ENCODE measurements at places on chromosomes 5 and 9. TPM values are rescaled to one million over a fixed set of nuclear protein-coding genes. Genes with fewer than 3 reads are reported as not detected.

Gene IFNA6
- total RNA-seq, result not detected

Gene WHRN
- 4.2 TPM for total RNA-seq

Gene MYORG
- 25.2 TPM for total RNA-seq

Gene RXFP3
- not detected for total RNA-seq

DNA sequence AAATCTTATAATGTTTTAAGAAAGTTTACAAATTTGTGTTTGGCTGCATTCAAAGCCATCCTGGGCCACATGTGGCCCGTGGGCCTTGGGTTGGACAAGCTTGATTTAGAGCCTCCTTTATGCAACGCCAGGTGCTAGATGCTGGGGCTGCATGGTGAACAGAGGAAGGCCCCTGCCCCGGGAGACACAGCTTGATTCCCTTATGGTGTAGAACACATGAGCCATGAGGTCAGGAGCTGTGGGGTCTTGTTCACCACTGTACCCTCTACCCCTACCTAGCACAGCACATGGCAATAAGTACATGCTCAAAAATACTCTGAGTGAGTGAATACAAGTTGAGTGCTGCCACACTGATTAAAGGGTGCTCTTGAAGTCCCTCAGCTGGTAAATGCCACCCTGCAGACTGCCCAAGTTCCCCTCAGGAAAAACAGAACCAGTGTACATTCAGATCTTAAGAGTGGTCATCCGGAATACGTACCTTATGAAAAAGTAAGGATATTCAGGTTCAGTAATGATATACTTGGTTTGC, 71.9 kb downstream of the ARRDC3 start:
- no peak for DNase-seq

DNA sequence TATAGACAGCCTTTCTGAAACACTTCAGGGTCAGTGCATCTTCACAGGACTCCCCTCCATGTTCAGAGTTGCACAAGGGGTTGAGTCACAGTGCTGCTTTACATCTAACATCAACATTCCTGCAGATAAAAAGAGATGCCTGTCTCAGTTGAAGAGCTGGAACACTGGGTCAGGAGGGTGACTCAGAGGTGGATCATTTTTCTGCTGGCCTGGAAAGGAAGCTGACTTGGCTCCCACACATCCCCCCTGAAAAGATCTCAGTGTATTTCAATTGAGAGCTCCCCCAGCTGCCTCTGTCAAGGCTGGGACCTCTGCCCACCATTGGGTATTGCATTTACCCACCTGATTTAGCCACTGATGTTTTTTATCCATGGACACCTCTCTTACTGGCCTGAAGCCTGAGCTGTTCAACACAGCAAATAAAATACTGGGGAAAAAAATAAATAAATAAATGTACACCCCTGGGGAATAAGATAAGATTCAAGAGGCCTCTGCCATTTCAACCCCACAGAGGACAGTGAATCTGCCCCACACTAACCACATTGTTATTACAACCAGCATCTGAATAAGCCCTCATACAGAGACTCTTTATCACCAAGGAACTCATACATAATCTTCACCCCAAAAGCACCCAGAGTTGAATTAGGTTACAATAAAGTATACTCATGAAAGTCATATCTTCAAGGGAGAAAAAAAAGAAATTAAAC, 716.4 kb downstream of the SEMA5A start:
- no peak for DNase-seq

- no peak for DNase-seq
These were observed 387.2 kb downstream of the ARHGEF28 start for GRCh38 chr5:74013222-74013621.

DNA sequence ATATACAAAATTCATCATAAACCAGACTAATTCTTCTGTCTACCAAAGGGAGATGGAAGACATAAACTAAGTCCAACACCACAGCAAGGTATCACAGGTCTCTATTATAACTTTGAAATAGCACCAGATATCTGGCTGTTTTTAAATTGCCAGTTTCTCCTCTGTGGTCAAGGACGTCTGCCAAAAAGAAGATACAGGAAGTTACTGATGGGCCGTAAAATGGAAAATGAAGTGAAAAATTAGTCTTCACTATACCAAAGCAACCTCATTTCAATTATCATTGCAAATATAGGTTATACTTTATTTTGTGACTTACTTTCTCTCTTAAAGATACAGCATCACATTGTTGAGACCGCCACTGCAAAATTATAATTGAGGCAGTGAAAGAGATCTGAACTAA, 225.5 kb downstream of the NDUFS4 start:
- no peak for DNase-seq

- DNase-seq, result peak; percentile 26
These were observed 760 bp upstream of the MAN1B1 start for GRCh38 chr9:137085920-137086530.

Data from tongue (tissue), 3 donors.